ENCODE measurements at places on chromosomes 12 and 14. TPM values are rescaled to one million over a fixed set of nuclear protein-coding genes. Genes with fewer than 3 reads are reported as not detected.

STYK1 gene
- 0.37 TPM for total RNA-seq

PPP1R36 gene
- 0.66 TPM for total RNA-seq

GRCh38 chr14:100213956-100214769 lies 24.8 kb upstream of the YY1 start:
- peak; percentile 96 for DNase-seq
- H3K36me3 ChIP-seq, result no peaks in the 10 kb centered on the region
- no peaks in the 10 kb centered on the region for H3K27me3 ChIP-seq
- H3K4me3 ChIP-seq, result peak overlapping the region; percentile 77

- H3K36me3 ChIP-seq, result no peaks in the 10 kb centered on the region
- no peaks in the 10 kb centered on the region for H3K4me1 ChIP-seq
- no peaks in the 10 kb centered on the region for H3K27me3 ChIP-seq
- no peak overlapping the region for H3K27ac ChIP-seq
- no peak for DNase-seq
Observed at GRCh38 chr12:62211510-62211909, 48.7 kb upstream of the USP15 start.

- no peak for DNase-seq
- no peak overlapping the region for H3K4me3 ChIP-seq
- peaks cover 4% of the 10 kb centered on the region for H3K4me1 ChIP-seq
Observed at GRCh38 chr12:62621101-62621638, 154.5 kb downstream of the MON2 start.

- H3K27me3 ChIP-seq, result no peaks in the 10 kb centered on the region
- H3K36me3 ChIP-seq, result peaks cover 21% of the 10 kb centered on the region
- no peak for DNase-seq
- no peak overlapping the region for H3K4me3 ChIP-seq
Observed at GRCh38 chr14:49897965-49898364, 5.1 kb downstream of the ARF6 start.

Data from H9 (cell line).